ENCODE measurements at places on chromosomes 7 and 10. TPM values are rescaled to one million over a fixed set of nuclear protein-coding genes. Genes with fewer than 3 reads are reported as not detected.

Gene DGKB
- not detected for total RNA-seq

Gene MEIG1
- total RNA-seq = not detected

Gene NANOS1
- total RNA-seq = 0.60 TPM

Gene KIFBP
- total RNA-seq = 12.6 TPM

Gene SLC35G1
- total RNA-seq = 6.4 TPM

Gene GPC2
- total RNA-seq = 39.0 TPM

All from naive thymus-derived CD8-positive, alpha-beta T cell (primary cell).